ENCODE measurements at places on chromosomes 7 and 10.

- no peak for DNase-seq
Measured at GRCh38 chr10:38605153-38605661, 511.1 kb downstream of the ZNF37A start.

- no peak for DNase-seq
Measured at GRCh38 chr10:20877986-20878983, 18.8 kb downstream of the NEBL start.

- DNase-seq: no peak
Measured at GRCh38 chr10:43939389-43939938, 290.8 kb upstream of the ZNF32 start.

GRCh38 chr7:26180792-26181198 lies 19.8 kb downstream of the HNRNPA2B1 start:
- DNase-seq: peak; percentile 61

DNA sequence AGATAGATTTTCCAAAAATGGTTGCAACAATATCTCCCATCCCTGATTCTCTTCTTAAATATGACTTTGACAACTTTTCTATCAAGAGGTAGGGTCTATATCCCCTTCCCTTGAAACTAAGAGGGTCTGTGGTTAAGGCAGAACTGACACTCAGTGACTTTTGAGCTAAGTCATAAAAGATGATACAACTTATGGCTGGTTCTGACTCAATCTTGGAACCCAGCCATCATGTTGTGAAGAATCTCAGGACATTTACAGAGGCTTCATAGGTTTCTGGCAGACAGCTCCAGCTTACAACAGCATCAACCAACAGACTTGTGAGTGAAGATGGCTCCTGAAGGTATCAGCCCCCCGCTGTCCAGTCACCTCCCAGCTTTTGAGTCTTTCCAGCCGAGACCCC lies 203.5 kb downstream of the RNLS start:
- DNase-seq: no peak

DNA sequence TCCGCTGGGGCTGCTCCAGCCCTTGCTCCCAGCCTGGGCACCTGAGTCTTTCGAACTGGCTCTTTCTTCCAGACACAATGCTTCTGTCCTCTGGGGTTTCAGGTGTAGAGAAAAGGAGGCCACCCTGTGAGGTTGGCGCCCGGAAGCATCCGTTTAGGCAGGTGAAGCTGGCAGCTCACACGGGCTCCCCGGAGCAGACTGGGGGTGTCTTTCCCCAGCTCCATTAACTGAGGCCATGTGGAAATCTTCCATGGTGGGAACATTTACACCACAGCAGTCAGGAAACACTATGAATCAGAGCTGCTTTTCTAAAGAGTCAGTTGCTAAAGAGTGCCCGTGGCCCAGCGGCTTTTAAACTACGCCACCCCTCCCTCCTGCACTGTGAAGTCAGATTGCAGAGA lies 29.2 kb downstream of the PRKAG2 start:
- DNase-seq: no peak

DNA sequence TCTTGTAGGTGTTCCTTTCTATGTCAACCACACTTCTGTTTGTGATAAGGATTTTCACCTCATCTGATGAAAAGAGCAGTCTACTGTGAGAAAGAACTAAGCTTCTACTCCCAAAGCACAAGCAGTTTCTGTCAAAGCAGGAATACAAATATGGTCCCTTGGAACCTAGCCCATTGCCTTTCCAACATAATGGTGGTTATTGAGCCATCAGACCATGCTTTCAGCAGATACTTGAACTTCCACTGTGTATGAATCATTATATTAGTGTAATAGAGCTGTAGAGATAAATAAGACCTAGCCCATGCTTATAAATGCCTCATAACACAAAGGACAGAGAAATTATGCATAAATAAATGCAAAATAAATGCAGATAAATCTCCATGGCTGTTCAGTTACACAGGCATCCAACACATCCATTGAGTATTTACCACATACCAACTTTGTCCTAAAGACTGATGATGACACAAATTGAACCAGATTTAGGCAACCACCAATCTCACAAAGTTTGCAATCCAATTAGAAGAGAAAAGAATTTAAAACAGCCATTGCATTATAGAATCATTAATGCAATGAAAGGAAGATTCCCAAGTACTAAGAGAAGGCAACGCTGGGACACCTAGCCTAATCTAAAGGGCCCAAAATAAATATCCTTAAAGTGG lies 729.4 kb upstream of the C7orf33 start:
- no peak for DNase-seq

- DNase-seq: no peak
Measured at GRCh38 chr7:143408686-143409561, at the start of gene EPHA1. EPHA1 (minus strand) TSS chr7:143408856; CDS start chr7:143408805, 51 bp downstream.

DNA sequence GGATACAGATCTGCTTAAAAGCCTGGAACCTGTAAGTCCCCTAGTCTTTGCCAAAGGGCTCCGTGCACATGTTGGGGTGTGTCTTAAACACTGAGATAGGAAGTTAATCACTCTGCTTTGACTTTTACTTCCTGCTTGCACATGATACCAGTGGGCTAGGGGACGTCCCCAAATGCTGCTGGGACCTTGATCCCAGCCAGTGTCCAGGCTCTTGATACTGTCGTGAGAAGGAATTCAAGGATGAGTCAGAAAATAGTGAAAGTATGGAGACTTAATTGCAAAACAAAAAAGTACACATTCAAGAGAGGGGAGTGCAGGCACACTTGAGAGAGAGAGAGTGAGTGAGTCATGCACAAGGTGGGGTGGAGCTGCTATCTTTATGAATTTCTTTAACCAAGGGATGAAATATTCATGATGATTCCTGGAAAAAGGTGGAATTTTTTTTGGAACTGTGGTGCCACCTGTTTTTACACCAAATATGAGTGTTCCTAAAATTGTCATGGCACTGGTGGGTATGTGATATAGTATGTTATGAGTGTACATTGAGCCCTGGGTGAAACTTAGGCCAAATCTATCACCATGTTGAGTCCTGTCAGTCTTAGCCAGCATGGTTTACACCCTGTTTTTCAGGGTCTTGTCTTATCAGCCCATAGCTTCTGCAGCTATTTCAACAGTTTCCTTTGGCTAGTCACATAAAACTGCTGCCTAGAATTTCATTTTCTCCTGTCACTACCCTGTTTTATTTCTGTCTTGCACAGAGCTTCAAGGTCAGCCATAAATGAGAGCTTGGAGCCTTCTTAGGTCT lies 88.3 kb upstream of the CYP26C1 start:
- DNase-seq: peak; percentile 88

DNA sequence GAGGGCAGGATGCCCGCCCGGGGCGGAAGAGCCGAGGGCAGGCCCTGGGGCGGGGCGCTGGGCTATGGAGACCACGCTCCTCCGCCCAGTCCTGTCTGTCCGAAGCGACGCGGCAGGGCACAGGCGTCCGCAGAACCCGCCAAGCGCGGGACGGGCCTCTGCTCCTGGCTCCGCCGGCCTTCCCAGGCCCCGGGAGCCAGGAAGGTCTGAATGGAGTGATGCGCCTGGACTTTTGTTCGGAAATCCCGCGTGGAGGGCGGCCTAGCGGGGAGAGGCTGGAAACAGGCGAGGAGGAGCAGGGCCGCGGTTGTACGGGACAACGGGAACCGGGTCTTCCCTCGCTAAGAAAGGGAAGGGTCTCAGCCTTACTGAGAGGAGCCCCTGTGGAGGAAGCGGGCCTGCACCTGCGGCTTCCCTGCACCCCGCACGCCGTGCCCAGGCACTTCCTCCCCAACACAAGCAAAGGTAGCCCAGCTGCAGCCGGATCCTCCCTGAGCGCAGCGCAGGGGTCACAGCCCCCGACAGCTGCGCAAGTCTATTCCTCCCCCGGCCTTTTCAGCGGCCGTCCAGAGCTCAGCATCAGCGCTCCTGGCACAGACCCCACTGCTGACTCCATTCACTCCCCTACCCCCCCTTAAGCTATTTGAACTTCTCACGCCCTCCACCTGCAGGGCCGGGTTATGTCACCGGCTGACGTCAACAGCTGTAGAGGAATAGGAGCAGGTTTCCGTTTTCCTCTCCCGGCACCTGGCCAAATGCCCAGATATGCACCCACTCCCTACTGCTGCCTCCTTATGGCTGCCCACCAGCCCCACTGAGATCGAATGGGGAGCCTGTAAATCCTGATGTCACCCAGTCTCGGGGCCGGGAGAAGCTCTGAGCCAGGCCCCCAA lies 143.2 kb upstream of the RET start:
- DNase-seq: no peak

GRCh38 chr10:117413928-117414618 lies 38.8 kb upstream of the PDZD8 start:
- DNase-seq: peak; percentile 60

- DNase-seq: no peak
Measured at GRCh38 chr7:1692515-1693418, 22.7 kb downstream of the ELFN1 start.

DNA sequence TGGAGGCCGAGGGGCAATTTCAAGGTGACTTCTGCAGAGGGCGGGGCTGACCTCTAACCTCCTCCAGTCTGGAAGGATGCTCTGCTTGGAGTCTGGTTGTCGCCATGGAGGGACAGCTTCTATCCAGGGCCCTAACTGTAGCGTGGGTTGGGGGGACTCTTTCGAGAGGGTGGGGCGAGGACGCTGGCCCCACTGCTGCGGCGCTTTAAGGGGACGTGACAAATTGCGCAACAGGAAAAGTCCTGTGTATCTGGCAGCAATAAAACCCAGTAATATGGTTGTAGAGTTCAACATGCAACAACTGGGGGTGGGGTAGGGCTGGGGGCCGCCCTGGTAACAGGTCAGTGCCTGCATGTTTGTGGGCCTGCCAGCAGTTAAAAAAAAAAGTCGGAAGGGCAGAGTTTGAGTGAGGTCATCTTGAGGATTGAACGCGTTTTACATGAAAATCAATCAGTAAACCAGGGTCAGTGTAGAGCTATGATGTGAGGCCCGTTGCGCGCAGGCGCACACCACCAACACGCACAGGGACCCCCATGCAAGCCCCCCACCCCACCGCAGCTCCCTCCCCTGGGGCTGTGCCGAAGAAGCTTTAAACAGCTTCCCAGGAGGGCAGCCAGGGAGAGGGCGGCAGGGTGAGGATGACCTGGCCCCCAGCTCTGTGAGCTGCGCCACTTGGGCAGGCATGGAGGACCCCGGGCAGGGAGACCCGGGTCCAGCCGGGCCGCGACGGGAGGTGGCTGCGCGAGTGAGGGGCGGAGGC lies 4.3 kb downstream of the SHH start:
- DNase-seq: no peak

GRCh38 chr10:124245806-124246440 lies 152.5 kb upstream of the CHST15 start:
- DNase-seq: no peak

- peak; percentile 76 for DNase-seq
Measured at GRCh38 chr7:2241580-2242540, at the start of the genes MRM2 and NUDT1. MRM2 (minus strand) TSS chr7:2242205; CDS start chr7:2242169, 36 bp downstream. NUDT1 (plus strand) TSS chr7:2242226; CDS start chr7:2244575, 2,349 bp downstream.

DNA sequence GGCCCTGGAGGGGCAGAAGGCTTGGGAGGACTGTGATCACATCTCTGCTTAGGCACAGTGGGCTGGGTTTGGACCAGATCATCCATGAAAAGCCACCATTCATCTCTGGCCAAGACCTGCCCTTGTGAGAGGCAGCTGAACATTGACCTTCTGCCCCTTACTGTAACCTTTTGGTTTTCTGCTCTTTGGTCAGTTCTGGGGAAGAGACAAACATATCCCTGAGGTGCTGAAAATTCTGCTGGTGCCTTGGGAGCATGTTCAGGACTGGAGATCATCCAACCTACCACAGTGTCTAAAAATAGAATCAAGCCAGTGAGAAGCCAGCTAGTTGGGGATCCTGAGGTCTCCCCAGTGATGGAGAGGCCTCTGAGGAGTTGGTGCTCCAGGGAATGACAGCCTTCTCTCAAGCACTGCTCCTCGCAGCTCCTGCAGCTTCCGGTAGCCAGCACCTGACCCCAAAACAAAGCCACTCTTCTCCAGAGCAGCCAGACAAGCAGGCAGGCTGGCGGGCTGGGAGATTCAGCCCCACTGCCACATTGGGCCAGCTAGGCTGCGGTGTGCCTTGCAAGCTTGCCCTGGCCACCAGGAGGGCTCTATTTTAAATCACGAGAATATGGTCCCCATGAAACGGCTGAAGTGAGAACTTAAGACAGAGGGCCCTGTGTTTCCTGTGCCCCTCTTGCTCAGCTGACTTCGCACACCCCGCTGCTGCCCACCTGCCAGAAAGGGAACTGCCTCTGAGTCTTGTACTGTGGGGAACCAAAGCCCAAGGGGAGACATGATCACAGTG lies 37.8 kb upstream of the UBE2H start:
- DNase-seq: no peak

- no peak for DNase-seq
Measured at GRCh38 chr7:43392638-43393330, 190.1 kb upstream of the STK17A start.

- peak; percentile 93 for DNase-seq
Measured at GRCh38 chr7:32495298-32496051, at the start of gene AVL9. AVL9 (plus strand) TSS chr7:32495489; CDS start chr7:32495710, 221 bp downstream.

- DNase-seq: no peak
Measured at GRCh38 chr10:109924967-109925620, 1.8 kb upstream of the XPNPEP1 start.

DNA sequence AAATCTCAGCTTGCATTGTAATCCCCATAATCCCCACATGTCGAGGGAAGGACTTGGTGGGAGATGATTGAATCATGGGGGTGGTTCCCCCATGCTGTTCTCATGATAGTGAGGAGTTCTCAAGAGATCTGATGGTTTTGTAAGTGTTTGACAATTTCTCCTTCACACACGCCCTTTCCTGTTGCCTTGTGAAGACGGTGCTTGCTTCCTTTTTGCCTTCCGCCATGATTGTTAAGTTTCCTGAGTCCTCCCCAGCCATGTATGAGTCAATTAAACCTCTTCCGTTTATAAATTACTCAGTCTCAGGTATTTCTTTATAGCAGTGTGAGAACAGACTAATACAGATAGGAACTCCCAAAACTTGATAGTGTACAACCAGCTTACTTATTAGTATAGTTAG lies 98.6 kb downstream of the CREM start:
- DNase-seq: no peak

- no peak for DNase-seq
Measured at GRCh38 chr7:157523371-157523765, 186.6 kb downstream of the DNAJB6 start.
